CD4-positive, alpha-beta T cell (primary cell): ENCODE measurements at places on chromosomes 4 and X.

DNA sequence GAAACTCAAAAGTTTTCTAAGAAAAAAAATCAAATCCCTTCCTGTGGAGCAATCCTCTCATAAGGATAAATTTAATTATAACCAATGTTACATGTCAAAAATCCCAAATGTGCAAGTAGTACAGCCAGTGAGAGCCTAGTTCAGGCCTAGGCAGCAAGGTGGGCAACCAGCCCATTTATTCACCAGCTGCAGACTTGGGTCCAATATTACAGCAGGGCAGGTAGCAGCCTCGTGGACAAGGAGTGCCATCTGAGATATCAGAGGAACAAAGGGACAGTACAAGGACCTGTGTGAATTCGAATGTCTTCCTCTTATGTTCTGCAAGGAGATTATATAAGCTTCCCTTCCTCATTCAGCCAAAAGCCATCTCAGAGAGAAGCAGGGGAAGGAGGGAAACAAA lies 6.6 kb downstream of the HELQ start:
- DNase-seq: no peak

DNA sequence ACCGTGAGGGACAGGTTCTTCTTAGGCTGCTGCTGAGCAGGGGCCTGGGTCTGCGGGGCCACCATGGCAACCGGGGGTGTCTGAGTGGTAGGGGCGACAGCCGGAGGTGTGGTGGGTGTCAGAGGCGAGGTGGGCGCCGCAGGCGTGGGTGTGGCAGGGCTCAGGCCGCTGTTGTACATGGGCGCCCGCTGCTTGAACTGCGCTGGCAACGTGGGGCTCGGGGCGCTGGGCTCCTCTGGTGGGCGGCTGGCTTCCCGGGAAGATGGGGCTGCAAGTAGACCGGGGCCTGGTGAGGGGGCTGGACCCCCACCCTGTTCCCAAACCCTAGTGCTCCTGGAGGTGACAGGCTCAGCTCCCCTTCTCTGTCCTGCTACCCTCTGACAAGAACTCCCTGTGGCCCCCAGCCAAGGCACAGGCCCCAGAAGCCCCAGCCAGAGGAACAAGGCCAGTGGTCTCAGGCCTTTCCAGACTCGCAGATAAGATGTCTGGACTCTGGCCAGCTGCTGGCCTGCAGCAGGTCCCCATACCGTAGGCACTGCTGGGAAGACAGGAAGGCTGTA lies 24.8 kb downstream of the NELFA start:
- no peak for DNase-seq

DNA sequence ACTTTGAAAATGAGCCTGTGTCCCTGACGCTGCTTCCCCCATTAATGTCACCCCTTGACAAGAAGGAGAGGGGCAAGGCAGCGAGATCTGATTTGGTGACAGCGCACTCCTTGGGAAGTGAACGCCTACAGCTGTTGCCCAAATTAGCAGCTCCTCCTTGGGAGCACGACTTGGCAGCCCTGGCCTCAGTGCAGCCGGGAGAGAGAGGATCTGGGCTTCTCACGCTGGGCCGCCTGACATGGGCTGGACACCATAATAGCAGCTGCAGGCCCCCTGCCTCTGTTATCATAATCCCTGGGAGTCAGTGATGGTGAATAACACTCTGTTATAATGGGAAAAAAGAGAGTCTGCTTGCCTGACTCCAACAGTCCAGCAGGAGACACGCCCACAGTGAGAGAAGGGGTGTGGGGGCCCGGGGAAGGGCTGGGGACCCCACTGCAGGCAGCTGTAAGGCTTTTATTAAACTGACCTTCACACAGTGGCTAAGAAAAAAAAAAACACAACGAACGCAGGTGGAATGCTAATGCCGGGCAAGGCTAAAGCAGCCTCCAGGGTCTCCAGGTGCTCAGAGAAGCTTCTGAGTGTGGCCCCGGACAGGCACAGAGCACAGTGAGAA lies 73.3 kb downstream of the PSAPL1 start:
- no peak for DNase-seq

GRCh38 chrX:67692246-67692645 lies 148.4 kb downstream of the AR start:
- no peak for DNase-seq

GRCh38 chrX:119708936-119709335 lies 16.0 kb upstream of the SEPTIN6 start:
- no peak for DNase-seq

DNA sequence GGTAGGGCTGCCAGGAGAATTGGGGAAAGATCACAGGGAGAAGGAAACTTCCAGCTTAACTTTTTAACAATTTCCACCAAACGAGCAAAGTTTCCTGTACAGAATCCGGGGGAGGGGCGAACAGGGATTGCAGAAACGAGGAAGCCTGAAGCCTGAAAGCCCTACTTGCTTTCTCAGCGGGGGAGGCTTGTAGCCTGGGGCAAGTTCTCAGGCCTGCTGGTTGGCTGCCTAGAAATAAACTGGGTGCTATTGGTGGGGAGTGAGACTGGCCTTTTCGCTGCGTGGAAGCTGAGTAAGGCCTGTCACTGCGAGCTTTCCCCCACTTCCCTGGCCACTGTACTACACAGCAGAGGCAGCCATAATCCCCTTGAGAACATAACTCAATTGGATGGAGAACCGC lies 110.8 kb upstream of the ATP8A1 start:
- DNase-seq: no peak
